ENCODE measurements at places on chromosomes 1 and 21.

DNA sequence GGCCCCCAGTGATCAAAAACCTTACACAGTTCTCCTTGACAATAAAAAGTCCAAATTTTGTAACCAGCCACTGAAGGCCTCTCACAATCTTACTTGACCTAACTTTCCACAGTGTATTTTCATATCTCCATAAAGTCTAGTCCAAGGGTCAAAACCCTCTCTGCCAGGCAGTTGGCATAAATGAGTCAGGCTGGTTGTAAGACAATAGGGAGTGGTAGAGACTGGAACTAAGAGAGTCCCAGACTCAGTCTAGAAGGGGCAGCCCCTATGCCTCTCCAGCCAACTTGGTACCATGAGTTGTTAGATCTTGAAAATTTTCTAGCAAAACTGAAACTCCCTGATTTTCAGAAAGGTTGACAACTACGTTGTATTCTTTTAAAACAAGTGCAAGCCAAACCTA, 21.0 kb downstream of the KIF21B start:
- DNase-seq, result peak; percentile 29

GRCh38 chr1:92980732-92981647, 19.7 kb upstream of the DIPK1A start:
- peak; percentile 76 for DNase-seq

DNA sequence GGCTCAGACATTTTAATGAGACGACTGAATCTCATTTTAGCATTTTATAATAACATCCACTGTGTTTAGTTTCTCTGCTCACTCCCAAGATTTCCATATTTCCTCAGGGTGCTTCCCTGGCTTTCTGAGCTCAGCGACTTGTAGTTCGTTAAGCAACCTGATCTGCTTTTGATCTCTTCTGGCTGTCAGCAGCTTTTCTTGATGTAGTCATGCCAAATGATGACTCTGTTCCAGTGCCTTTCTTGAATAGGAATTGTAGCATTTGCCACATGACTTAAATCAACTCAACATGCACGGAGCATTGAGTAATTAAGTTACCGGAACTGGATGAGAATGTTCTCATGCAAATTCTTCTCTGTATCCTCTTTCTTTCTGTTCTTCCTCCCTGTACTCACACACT, 246.1 kb downstream of the FMN2 start:
- DNase-seq, result no peak

GRCh38 chr21:45370575-45370974, 34.4 kb upstream of the COL18A1 start:
- DNase-seq, result no peak

DNA sequence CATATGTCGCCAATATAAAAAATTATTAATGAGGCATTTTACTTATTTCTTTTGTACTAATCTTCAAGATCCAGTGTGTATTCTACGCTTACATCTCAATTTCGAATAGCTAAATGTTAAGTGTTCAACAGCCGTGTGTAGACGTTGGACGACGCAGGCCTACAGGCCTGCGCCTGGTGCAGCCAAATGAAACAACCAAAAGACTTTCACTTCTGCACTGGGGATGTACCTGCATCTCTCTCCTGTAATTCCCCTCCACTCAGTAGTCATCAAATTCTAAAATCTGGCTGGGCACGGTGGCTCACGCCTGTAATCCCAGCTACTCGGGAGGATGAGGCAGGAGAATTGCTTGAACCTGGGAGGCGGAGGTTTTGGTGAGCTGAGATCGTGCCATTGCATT, 76.8 kb upstream of the HNRNPU start:
- no peak for DNase-seq

GRCh38 chr1:24635195-24635843, 7.8 kb upstream of the SRRM1 start:
- DNase-seq, result peak; percentile 56

DNA sequence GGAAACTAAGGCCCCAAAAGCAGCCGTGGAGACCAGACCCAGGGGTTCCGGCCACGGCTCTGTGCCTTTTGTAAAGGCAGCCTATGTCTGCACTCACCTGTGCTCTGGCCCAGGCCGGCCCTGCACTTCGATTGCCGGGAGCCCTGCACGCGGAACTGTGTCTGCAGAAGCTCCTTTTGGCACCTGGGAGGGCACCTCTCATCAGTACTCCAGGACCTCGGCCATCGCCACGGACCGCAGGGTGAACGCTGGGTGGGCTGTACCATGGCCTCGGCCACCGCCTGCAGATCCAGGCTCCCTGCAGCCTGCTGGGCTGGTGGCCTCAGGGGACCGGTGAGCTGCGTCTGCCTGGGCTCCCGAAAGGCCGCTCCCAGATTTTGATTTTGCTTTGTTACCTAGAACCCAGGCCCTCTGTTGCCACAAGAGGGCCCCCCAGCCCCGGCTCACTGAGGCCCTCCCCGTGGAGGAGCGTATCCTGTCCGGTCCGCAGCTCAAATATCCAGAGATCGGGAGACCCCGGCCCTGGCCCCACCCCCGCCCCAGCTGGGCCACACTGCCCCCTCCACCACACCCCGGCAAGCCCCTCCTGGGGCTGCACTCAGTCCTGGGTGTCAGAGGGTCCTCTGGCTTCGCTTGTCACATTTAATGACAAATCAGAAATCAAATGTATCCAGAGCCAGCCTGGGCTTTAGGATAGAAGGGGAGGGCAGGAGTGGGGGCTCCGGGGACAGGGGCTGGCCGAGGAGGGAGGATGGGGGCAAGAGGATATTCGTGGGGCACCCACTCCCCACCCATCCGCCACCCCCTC, 60.2 kb upstream of the PDE9A start:
- DNase-seq, result peak; percentile 62

DNA sequence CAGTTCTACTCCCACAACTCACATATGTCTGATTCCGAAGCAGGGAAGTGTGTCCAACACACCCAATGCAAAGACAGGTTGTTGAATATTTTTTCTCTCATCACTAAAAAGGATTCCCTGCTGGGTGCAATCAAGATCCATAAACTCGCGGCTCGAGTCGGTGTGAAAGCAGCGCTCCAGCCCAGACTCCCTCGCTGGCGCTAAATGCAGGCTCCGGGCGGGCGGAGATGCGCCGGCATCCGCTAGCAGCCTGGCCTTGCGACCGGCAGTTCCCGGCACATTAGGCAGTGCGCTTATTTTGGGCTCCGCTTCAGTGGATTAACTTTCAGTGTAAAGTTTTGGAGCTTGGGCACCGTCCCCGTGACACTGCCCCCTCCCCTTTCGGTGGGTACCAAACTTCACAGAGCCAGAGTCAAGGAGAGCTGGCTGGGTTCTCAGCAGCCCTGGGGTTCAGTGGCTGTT, 87.7 kb upstream of the POU3F1 start:
- no peak for DNase-seq

DNA sequence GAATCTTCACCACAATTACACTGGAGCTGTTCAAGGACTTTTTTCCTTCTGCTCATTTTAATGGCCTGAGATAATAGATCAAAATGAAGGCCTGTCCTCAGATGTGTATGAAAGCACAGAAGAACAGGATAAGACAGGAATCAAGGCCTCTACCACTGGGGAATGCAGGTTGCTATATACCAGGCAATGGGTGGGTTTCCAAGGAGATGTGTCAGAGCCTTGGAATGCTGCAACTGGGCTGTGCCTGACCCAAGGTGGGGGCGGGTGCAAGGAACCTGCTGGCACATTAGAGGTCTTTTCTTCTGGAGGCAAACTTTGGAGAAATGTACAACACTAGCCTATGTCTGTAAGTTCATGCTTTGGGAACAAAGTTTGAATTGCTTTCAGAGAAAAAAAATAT, 21.7 kb upstream of the LAMC2 start:
- no peak for DNase-seq

DNA sequence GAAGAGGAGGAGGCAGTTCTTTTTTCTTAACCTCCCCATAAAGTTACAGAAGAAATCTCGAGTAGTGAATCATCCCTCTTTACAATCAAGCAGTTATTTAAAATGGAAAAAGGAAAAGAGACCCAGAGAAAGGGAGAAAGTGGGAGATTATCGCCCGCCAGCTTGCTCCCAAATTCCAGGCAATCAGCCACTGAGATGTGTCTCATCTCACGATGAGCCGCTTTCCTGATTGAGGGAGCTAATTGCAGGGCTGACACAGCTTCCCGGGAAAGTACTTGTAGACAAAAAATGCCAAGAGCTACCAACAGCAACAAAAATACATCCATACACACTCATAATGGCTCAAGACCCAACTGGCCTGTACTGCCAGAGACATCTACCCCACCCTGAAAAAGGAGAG, 191.6 kb upstream of the ZC3H12A start:
- DNase-seq, result no peak

GRCh38 chr21:34052171-34052570, 21.2 kb upstream of the MRPS6 start:
- DNase-seq, result no peak

DNA sequence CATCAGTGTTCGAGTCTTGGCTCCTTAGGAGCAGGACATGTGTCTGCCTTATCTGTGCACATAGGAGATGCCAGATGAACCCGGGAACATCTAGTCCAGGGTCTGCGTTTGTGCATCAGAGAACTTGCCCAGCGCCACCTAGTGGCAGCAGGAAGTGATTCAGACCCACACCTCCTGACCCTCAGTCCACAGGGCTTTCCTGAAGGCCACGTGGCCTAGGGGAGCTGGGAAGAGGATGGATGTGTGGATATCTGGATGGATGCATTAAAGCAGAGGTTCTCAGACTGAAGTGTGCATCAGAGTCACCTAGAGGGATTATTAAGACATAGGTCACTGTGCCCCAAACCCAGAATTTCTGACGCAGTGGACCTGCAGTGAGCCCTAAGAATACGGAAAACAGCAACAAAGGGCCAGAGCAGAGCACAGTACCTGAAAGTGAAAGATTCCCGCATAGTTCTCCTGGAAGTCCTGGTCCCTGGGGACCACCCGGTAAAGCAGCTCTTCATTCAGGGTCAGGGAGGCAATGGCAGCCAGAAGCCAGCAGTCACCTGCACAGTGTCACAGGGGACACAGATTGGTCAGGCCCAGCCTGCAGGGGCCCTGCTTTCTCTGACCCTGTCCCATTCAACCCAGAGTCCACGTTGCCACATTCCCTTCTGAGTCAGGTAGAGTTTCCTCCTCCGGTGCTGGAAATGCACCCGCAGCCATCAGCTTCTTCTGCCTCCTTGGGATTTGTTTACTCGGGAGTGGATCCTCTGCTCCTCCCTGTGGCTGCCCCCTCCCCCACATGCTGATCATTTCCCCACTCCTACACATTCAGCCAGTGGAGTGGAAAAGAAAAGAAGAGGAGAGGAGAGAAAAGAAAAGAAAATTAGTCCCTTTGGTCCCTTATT, 37.0 kb downstream of the CAPN8 start:
- peak; percentile 40 for DNase-seq

- DNase-seq, result no peak
Measured at GRCh38 chr1:156805766-156806511, 10.7 kb downstream of the SH2D2A start.

DNA sequence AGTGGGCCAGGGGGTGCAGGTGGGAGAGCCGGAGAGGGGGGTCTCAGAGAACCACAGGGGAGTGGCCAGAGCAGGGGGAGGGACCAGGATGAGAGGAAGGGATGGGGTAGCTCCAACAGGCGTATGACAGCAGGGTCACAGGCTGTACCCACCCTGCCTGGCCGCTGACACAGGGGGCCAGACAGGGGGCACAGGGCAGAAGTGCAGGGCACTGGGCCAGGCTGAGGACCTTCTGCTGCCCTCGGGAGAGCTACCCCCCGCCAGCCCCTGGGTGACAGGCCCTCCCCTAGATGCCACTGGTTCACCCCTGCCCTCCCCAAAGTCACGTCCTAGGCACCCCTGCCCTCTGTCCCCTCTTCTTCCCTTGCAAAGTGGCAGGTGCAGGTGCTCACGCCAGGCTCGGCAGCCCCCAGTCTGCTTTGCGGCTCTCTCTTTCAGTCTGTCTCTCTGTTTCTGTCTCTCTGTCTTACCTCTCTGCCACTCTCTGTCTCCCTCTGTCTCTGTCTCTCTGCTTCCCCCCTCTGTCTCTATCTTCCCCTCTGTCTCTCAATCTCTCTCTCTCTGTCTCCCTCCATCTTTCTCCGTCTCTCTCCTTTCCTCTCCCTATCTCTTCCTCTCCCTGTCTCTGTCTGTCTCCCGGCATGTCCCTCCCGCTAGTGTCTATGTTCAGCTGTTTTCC, 48.5 kb downstream of the WNT9A start:
- DNase-seq, result no peak

GRCh38 chr1:183914891-183915290, 110.0 kb downstream of the RGL1 start:
- no peak for DNase-seq

- no peak for DNase-seq
Measured at GRCh38 chr1:30511106-30511505, 212.3 kb downstream of the MATN1 start.

DNA sequence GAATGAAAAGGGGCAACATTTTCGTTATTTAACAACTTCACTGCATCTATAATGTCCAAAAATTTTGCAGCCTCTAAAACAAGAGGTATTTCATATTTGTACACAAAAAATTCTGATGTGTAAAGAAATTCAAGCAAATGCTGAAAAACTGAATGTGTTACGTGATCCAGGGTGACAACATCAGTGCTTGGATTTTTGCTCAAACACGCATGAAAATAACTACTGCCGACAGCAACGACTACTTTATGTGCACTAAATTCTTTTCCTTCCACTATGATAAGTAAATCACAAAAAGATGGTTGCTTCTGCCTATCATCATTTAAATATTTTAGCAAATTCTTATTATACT, 53.4 kb upstream of the ASPM start:
- no peak for DNase-seq

- DNase-seq, result no peak
Measured at GRCh38 chr21:42740405-42740909, 87.0 kb downstream of the PDE9A start.

DNA sequence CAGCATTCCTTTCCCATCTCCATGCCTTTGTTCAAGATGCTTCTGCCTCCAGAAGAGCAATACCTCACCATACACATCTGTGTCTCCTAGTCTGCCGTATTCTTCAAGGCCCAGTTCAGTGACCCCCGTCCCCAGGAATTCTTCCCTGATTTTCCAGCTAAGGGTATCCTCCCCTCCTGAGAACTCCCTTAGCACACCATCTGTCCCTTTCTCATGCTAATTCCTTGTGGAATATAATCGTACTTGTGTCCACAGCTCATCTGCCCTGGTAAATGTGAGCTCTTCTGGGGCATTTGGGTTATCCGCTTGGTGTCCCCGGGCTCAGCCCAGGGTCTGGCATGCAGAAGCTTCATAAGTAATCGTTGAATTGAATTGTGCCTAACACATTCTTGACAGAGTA, 40.9 kb downstream of the BEND5 start:
- no peak for DNase-seq

DNA sequence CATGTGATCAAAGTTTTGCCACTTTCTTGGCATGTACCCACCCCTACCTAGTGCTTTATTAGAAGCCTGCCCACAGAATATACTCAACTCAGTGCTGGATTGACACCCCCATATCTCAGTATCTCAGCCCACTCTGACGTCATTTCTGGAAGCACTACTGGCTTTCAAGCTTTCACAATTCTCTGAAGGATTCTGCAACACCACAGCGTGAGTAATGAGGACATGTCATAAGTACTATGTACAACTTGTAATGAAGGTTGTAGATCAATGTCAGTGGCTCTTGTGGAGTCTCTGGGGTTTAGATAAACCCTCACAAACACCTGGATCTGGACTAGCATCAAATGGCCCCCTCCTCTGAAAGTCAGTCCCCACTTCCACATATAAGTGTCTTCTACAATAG, 57.2 kb downstream of the TNFSF4 start:
- peak; percentile 3 for DNase-seq

Data from activated CD4-positive, alpha-beta T cell treated with anti-CD3 and anti-CD28 coated beads, Interleukin-2, amount 50 U/mL, for 16 hours (primary cell).